ENCODE measurements at places on chromosomes 12 and 14.

DNA sequence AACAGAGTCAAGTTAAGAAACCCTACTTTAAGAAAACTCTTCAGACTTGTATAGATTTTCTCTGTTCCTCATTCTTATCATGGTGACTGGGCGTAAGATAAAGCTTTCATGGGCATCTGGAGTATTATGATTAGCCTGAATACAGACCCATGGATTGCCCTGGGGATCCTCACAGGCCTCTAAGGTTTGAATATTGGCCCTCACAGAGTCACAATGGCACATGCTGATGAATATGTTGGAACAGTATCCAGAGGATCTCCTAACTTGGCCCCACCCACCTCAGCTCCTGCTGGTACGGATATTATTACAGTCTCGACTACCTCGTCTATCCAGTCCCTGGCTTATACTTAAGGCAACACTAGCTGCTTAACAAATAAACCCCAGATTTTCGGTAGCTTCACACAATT, 8.1 kb downstream of the OSBPL8 start:
- H3K36me3 ChIP-seq, result peaks cover 41% of the 10 kb centered on the region
- H3K4me3 ChIP-seq, result no peak overlapping the region
- no peak for DNase-seq
- H3K27ac ChIP-seq, result no peak overlapping the region
- H3K27me3 ChIP-seq, result no peaks in the 10 kb centered on the region

DNA sequence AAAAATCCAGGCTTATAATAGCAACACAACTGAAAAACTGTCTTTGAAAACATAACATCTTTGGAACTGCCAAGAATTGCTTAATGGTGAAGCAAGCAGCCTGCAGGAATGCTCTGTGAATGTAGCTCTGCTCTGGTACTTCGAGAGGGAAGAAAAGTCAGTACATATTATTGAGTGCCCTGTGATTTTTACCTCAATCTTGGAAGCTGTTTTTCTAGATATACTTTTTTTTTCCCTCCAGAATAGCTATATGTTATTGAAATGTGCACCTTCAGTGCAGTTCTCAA, 508.1 kb downstream of the PCNX1 start:
- H3K36me3 ChIP-seq, result peaks cover 32% of the 10 kb centered on the region
- no peak for DNase-seq
- no peak overlapping the region for H3K4me3 ChIP-seq

- no peaks in the 10 kb centered on the region for H3K4me1 ChIP-seq
- DNase-seq, result no peak
- no peak overlapping the region for H3K27ac ChIP-seq
These were observed 243.3 kb upstream of the FKBP4 start for GRCh38 chr12:2551412-2551900.

DNA sequence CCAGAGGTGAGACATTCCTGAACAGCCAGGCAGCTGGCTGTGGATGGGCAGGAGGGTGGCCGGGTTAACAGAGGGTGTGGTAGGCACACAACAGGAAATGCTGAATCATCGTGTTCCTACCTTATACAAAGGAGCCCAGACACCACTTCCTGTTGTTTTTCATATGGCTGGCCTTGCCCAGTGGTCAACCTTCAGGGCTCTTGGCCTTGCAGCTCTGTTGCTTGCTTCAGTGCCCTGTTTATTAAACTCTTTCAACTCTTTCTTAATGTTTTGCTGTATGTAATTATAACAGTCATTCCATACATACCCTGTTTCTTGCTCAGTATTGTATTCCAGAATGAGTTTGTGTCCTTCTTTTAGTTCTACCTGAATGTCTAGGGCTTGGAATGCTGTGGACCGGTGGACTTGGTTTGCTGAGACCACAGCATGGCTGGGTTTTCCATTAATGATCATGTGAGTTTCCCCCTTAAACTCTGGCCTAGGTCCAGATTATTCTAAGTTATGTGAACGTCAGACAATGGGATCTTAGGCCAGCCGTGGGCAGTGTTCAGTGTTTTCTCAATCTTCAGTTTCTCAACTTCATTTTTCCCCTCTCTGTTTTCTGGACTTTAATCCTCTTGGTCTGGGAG, 11.9 kb downstream of the CFAP54 start:
- peak; percentile 53 for DNase-seq
- H3K4me3 ChIP-seq, result no peak overlapping the region
- peak overlapping the region; percentile 81 for H3K27ac ChIP-seq
- peaks cover 10% of the 10 kb centered on the region for H3K36me3 ChIP-seq

- no peak for DNase-seq
- H3K4me1 ChIP-seq, result no peaks in the 10 kb centered on the region
- no peaks in the 10 kb centered on the region for H3K27me3 ChIP-seq
- no peak overlapping the region for H3K4me3 ChIP-seq
These were observed 50.1 kb upstream of the RERGL start for GRCh38 chr12:18139989-18140596.

DNA sequence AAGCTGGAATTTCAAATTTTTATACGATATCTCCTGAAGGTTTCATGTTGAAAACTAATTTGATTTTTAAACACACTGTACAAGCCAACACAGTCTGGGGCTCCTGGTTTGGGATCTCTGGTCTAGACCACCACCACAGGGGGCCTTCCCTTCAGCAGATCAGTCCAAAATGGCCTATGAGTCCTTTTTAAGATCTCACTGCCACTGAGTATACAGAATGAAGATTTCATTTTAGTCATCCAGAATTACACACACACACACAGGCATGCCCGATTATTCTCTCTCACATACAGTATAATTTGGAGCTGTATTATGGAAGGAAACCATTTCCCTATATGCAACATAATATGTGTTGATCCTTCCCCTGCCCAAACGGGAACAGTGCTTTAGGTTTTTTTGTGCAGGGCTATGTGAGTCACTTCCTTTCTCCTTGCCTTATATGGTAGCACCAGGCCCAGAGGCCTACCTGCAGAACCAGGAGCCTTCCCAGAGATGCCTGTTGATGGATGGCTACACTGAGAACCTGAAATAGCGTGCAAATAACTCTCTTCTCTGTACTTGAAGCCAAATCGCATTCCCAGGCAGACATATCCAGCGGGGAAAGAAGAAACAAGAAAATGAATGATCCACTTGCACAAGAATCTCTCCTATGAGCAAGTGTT, 28.1 kb upstream of the WNK1 start:
- H3K4me3 ChIP-seq, result no peak overlapping the region
- no peak for DNase-seq
- H3K27ac ChIP-seq, result peak overlapping the region; percentile 73
- H3K4me1 ChIP-seq, result peaks cover 72% of the 10 kb centered on the region

DNA sequence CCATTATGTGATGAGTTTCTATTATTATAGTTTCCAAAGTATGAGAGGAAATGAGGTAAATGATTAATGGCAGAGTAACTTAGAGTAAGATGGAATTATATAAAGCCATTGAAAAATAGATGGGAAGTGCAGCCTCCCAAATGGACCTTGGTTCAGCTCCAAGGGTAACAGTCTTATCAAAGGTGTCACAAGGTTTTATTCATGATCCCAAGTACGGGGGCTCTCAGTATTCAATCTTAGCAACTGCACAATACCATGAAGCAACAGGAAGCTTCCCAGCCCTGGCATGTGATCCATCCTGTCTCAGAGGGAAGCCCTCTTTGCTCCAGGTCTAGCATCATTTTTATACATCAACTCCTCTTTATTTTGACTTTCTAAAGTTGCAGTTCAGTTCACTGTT, 948.2 kb downstream of the GALC start:
- no peak overlapping the region for H3K4me3 ChIP-seq
- H3K27ac ChIP-seq, result no peak overlapping the region
- H3K4me1 ChIP-seq, result no peaks in the 10 kb centered on the region
- DNase-seq, result no peak
- no peaks in the 10 kb centered on the region for H3K36me3 ChIP-seq

DNA sequence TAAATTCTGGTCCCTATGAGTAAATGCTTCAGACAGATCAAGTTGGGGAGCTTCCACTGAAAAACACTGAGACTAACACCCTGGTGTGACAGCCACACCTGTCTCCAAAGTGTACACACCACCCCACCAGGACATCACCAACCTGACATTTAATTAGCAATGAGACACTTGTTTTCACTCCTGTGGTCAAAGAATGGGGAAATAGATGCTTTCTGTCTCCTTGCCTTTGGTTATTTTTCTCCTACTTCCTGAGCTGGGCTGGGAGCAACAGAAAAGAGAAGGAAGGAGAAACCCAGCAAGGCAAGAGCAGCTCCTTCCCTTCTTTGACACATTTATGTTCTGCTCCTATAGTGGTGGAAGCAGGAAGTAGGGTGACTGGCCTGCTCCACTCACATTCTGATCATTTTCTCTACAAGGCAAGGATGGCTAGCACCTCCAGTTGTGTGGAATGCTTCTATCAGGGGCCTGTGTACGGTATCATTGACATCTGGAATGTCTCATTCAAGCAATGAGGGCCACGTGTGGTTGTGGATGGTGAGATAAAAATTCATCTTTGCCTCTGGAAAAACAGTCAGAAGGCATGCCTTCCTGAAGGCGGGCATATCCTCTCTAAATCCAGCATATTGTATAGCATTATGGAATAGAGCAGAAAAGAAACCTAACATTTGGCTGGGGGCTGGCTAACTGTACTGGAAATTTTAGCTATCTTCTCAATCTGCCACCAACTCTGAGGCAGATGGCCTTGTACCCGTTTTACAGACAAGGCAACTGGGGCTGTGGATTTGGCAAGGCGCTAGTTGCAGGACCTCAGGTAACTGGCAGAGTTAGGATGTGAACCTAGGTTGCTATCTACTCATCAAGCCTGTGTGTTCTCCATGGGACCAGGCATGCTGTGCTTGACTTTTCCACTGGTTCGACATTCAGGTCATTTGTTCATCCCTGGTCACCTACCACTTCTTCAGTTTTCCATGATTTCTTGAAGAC, 24.8 kb upstream of the LGALS3 start:
- H3K36me3 ChIP-seq, result peaks cover 14% of the 10 kb centered on the region
- H3K27me3 ChIP-seq, result no peaks in the 10 kb centered on the region
- no peak overlapping the region for H3K4me3 ChIP-seq
- peaks cover 59% of the 10 kb centered on the region for H3K4me1 ChIP-seq

DNA sequence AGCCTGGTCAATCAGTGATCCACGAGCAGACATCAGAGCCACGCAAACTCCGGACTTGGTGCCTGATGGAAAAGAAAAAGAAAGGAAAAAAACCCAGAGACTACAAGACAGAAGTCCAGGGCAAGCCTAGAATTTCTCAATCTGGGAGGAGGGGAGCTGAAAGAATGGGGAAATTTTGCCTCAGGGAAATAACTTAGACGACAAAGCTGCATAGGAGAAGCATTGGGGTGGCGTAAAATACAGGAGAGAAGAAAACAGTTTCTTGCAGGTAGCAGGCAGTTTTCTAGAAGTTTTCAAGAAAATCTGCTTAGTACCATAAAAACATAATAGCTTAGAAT, 2.6 kb upstream of the SLC11A2 start:
- peaks cover 7% of the 10 kb centered on the region for H3K36me3 ChIP-seq
- H3K4me1 ChIP-seq, result peaks cover 37% of the 10 kb centered on the region
- no peak for DNase-seq
- no peak overlapping the region for H3K27ac ChIP-seq

DNA sequence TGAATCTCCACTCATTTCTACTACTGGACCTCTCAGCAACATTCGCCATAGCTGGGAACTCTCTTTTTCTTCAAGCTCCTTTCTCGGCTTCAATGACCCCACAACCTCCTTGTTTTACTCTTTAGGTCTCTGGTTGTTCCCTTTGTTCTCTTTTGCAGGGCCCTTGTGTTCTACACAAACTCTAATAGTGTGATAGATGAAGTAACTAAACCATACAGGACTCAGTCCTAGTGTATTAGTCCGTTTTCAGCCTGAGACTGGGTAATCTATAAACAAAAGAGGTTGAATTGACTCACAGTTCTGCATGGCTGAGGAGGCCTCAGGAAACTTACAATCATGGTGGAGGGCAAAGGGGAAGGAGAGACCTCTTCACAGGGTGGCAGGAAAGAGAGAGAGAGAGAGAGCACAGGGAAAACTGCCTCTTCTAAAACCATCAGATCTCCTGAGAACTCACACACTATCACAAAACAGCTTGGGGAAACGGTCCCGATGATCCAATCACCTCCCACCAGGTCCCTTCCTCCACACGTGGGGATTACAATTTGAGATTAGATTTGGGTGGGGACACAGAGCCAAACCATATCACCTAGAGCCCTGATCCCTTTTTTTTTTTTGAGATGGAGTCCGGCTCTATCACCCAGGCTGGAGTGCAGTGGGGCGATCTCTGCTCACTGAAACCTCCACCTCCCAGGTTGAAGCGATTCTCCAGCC, 32.0 kb upstream of the WNK1 start:
- peaks cover 42% of the 10 kb centered on the region for H3K4me1 ChIP-seq
- DNase-seq, result no peak
- H3K27ac ChIP-seq, result no peak overlapping the region
- H3K36me3 ChIP-seq, result peaks cover 5% of the 10 kb centered on the region
- no peak overlapping the region for H3K4me3 ChIP-seq

DNA sequence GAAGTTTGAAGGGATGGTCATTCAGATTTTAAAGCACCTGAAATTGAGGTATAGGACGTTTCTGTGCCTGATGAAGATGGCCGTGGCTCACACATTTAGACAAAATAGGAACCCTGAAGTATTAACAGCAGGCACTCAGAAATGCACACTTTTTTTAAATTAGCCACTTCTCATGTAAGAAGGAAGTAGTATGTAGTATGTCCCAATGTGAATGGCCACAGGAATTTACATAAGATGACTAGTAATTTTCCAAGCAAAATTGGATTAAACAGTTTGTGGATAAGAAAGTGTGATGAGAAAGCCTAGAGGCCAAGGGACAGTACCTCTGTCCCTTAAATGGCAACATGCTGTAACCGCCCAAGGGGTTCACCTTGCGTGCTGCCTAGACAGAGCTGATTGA, 1.8 kb upstream of the MIS18BP1 start:
- H3K4me1 ChIP-seq, result peaks cover 28% of the 10 kb centered on the region
- DNase-seq, result no peak
- H3K27me3 ChIP-seq, result peaks cover 34% of the 10 kb centered on the region
- no peak overlapping the region for H3K27ac ChIP-seq

DNA sequence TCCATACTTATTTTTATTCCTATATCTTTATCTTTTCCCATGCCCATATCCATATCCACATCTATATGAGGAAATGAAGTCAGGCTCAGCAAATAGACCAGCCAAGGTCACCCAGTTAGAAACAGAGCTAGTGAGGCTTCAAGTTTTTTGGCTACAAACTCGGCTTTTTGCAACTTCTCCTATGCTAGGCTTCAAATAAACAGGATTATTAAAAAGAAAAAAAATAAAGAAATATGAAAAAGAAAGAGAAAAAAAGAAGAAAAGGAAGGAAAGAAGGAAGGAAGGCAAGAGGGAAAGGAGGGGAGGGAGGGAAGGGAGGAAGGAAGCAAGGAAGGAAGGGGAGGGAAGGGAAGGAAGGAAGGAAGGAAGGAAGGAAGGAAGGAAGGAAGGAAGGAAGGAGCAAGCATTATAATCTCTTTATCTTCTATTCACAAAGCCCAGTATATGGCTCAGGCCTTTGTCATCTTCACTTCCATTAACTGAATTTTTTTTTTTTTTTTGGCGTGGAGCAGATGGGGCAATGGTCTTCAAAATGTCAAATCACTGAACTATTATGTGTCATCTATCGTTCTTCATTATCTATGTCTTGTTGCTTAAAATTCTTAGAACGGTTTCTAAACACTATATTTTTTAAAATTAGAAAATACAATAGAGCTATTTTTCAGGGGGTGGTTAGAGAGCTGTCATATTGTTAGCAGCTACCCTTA, 418.2 kb downstream of the VRK1 start:
- H3K27me3 ChIP-seq, result peaks cover 52% of the 10 kb centered on the region
- H3K4me1 ChIP-seq, result peaks cover 24% of the 10 kb centered on the region
- H3K4me3 ChIP-seq, result no peak overlapping the region
- H3K27ac ChIP-seq, result no peak overlapping the region

All from activated naive CD4-positive, alpha-beta T cell treated with anti-CD3 and anti-CD28 coated beads, Interleukin-2, amount 10 ng/mL, durations not matched to agents 7 days and 5 days (primary cell).